ENCODE measurements at places on chromosomes 7 and 10. TPM values are rescaled to one million over a fixed set of nuclear protein-coding genes. Genes with fewer than 3 reads are reported as not detected.
A peak's percentile ranks its signal among the peaks of the same experiment; 100 is the strongest.

DNA sequence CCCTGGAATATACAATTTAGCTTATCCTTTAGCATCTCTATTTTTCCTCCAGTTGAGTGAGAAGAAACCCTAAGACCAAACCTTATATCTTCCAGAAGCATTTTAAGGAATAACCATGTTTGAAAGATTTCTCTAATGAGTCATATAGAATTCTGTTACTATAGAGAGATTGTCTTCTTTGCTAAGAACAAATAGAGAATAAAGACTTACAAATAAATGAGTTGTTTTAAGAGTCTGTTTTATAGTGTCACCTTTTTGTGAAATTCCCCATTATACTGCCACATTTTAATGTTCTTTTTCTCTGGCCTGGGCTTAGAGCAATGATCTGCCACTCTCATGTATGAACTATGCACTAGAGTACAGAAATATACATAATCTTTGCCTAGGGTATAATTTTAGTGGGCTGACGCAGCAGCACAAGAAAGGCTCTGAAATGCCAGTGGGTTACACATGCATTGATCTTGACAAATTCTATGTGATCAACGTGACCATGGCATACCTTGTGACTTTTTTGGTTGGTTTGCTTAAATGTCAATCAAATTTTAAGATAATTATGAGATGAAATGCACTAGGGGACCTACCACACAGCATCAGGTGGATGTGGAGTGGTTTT lies 145.1 kb upstream of the MKLN1 start:
- no peak for DNase-seq

GRCh38 chr7:91181949-91182348 lies 82.3 kb upstream of the FZD1 start:
- DNase-seq, result no peak

DNA sequence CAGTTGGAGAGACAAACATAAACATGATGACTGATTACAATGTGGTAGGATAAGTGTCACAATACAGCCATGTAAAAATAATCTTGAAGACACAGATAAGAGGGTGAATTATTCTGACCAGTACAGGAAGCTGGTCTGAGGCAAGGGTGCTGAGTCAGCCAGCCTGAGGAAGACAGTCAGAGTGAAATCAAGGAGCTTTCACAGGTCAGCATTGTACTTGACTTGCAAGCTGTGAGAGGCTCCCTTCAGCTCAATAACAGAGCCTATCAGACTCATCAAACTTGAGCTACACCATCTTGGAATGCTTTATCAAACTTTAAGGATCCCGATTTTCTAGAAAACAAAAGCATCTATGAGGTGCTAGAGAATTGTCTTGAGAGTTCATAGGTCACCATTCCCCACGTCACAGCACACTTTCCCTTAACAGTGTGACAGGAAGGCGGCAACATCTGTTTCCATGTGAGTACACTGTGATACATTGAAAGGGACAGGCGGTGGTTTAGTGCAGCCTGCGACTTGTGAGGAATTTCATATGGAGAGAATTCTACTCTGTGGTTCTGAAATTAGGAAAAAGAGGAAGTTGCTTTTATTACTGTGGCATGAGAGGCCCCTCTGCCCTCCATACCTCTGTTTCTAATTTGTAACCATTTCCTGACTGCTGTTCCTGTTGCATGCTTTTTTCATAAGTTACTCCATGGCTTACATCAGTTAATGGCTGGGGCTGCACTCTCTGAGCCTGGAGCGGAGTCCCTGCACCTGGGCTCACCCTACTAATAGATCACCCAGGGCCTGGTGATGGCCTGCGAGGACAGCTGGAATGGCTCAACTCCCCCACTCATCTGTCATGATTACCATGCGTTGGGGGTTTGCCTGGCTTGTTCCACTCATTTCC lies 417.1 kb downstream of the SUGCT start:
- DNase-seq, result no peak

DNA sequence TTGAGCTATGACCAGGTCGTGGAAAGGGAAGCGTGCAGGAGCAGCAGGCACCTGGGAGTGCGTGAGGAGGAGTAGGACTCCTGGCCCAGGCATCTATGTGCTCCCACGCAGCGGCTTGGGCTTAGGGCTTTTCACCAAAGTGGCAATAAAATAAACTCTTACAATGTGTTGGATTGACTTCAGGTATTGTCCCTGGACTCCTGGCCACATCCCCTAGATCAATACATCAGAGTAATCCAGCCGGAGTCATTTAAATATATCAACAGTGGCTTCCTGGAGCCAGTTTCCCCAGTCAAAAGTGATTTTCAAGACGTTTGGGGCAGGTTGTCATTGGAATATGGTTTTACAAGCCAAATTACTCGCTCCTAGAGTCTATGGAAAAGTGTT lies 344.4 kb downstream of the WDR11 start:
- no peak for DNase-seq

The LBX1 gene
- not detected for total RNA-seq

- DNase-seq, result no peak
Observed at GRCh38 chr7:22332461-22332870, 24.5 kb downstream of the RAPGEF5 start.

DNA sequence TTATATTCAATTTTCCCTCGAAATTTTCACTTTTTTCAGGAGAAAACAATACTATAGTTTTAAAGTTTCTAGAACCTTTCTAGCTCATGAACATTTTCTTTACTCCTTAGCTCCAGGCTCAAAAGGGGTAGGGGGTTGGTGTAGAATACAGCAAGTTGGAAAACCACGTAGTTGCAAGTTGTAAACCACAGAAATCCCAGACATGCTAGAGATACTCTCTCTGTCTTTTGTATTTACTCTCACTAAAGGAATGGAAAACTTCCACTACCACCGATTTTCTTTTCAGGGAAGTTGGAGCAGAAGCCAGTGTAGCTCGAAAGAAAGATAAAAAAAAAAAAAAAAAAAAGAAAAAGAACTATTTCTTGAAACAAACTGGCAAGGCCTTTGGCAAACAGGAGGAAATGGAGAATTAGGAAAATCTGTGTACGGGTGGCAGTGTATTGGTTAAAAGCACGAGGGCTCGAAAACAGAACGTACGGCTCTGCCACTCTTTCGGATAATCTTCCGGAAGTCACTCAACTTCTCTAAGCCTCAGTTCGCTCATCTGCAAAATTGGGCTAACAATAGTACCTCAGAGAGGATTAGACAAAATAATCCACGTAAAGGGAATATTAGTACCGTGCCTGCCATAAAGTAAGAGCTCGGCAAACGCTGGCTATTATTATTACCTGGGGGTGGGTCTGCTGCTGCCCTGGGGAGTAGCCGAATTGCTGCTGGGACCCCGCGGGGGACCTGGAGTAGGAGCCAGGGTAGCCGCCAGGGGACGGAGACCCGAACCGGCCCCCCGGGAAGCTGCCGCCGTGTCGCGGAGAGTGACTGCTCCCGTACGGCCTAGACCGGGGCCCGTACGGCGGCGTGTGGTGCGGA lies 628 bp downstream of the MPLKIP start:
- no peak for DNase-seq

DNA sequence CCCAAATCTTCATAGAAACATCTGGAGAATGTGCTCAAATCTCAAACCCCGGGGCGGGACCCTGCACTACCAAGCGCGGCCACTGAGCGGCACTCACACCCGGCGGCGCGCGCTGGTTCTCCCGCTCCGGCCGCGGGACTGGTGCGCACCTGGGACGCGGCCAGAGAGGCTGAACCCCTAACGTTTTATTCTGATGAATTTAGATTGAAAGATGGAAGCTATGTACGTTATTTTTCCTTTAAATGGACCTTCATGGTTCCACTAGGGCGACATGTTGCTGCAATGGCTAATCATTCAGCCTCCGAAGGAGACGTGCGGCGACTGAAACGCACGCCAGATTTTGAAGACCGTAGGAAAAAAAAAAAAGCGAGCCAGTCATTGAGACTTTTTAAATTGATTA lies 107.0 kb upstream of the INSIG1 start:
- peak; percentile 59 for DNase-seq

The SAMD9L gene
- 4.5 TPM for total RNA-seq

The ZNF365 gene
- total RNA-seq, result 0.05 TPM

The ZNF853 gene
- 16.1 TPM for total RNA-seq

- DNase-seq, result peak; percentile 90
Observed at GRCh38 chr7:2523941-2524807, 4.6 kb downstream of the LFNG start.

The MAP3K8 gene
- 5.6 TPM for total RNA-seq

The OR13A1 gene
- not detected for total RNA-seq

The DCLRE1C gene
- 1.6 TPM for total RNA-seq

GRCh38 chr10:101123085-101123814 lies 7.8 kb upstream of the TLX1 start:
- DNase-seq, result no peak

The PRSS58 gene
- total RNA-seq, result not detected

DNA sequence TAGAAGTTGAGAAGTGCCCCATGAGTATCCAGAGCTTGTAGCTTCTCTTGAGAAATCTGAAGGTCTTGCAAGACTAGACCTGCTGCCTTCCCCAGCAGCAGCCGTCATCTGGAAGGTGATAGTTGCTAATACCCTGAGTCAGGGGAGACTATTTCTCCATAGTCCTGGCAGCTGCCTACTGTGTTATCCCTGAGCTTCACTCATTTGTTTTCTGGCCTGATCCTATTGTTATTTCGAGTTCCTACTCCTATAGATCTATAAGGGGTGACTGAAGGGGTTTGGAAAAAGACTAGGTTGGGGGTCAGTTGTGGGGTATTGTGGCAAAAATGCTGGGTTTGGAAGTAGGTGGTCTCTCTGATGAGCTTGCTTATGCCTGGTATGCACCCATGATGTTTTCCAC lies 297.8 kb downstream of the CNTNAP2 start:
- DNase-seq, result no peak

The CDHR1 gene
- total RNA-seq, result 0.42 TPM

The VENTX gene
- 0.42 TPM for total RNA-seq

The NXPH1 gene
- total RNA-seq, result not detected

DNA sequence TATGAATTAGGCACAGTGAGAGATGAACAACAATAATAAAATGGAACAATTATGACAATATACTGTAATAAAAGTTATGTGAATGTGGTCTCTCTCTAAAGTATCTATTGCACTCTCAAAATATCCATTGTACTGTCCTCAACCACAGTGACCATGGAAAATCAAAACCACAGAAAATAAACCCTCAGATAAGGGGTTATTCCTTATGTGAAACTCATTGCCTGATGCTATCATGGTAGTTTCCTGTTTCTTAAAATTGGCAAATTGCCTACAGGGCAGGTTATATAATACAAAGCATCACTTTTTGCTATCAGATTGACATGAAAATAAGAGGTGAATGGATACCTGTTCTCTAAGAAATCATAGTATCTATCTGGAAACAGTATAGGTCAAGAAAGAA lies 3.8 kb downstream of the MCM10 start:
- DNase-seq, result no peak

DNA sequence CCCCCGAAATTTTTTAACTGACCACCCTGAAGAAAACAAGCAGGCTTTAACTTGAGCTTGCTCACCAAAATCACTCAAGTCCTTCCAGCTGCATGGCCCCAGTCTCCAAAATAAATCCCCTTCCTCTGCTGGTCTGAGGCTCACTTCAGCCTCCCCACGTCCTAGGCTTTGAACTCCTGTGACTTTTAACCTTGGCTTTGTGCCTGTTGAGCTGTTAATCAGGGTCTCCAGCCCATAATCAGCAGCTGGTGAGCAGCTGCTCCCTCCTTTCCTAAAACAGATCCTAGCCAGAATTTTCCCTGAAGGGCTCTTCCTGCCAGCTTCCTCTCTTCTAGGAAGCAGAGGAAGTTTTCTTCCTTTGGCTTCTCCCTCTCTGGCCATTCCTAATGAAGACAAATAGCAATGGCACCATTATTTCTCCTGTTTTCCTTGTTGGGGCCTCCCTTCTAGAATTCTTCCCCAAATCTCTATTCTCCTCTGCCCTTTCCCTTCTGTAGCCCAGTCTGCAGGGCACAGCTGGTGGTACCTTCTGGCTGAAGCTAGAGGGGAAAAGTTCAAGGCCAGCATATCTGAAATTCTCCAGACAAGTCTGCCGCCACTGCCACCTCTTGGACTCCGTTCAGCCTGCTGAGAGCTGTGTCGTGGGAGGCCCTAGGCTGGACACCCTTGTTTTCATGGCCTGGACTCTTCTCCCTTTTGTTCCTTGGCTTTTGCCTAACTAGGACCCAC lies 152.1 kb downstream of the NOC3L start:
- DNase-seq, result peak; percentile 58

DNA sequence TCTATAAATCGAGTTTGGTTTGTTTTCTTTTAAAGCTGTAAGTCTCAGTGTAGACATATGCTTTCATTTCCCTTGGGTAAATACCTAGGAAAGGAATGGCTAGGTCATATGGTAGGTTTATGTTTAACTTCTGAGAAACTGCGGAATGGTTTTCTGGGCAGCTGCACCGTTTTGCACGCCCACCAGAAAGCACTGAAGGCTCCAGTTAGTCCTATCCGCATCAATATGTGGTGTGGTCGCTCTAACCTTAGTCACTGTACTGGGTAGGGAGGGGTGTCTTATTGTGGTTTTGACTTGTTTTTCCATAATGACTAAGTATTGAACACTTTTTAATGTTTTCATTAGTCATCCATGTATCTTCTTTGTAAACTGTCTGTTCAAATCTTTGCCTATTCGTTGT lies 279.5 kb upstream of the AKR1E2 start:
- DNase-seq, result no peak

GRCh38 chr7:11485636-11486035 lies 346.4 kb downstream of the THSD7A start:
- DNase-seq, result no peak

- DNase-seq, result no peak
Observed at GRCh38 chr7:130913639-130914553, 179.9 kb upstream of the KLF14 start.

- no peak for DNase-seq
Observed at GRCh38 chr10:91190876-91191583, 29.4 kb upstream of the PCGF5 start.

The TSPAN33 gene
- total RNA-seq, result 8.0 TPM

The HNRNPF gene
- total RNA-seq, result 113 TPM

Data from heart right ventricle (tissue), 16 donors.